Common myeloid progenitor, CD34-positive (primary cell): ENCODE measurements at places on chromosomes 12 and 14.

GRCh38 chr12:4270016-4270830, 3.3 kb upstream of the CCND2 start:
- peaks cover 5% of the 10 kb centered on the region for H3K4me1 ChIP-seq
- no peaks in the 10 kb centered on the region for H3K36me3 ChIP-seq
- peak overlapping the region; percentile 96 for H3K4me3 ChIP-seq

DNA sequence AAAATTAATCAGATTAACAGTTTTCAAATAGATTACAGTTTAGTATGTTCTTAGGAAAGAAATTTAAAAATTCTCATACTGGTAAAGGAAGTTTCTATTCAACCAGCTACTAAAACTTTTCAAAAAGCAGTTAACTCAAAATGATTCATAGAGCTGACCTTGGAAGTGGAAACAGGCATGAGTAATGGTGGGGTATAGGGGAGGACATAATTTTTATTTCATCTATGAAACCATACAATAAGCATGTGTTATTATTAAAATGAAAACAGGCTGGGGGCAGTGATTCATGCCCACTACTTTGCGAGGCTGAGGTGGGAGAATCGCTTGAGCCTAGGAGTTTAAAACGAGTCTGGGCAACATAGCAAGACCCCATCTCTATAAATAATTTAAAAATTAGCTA, 73.0 kb downstream of the DNAI7 start:
- H3K27ac ChIP-seq: no peak overlapping the region
- no peak for DNase-seq
- no peak overlapping the region for H3K4me3 ChIP-seq
- no peaks in the 10 kb centered on the region for H3K36me3 ChIP-seq
- no peaks in the 10 kb centered on the region for H3K27me3 ChIP-seq

GRCh38 chr12:1093166-1093751, 102.2 kb downstream of the ERC1 start:
- no peaks in the 10 kb centered on the region for H3K36me3 ChIP-seq
- peak; percentile 86 for DNase-seq
- no peak overlapping the region for H3K4me3 ChIP-seq
- no peaks in the 10 kb centered on the region for H3K4me1 ChIP-seq
- H3K27ac ChIP-seq: no peak overlapping the region
- H3K27me3 ChIP-seq: no peaks in the 10 kb centered on the region

GRCh38 chr14:28323951-28324741, 442.4 kb upstream of the FOXG1 start:
- H3K4me3 ChIP-seq: no peak overlapping the region
- H3K27ac ChIP-seq: no peak overlapping the region
- no peak for DNase-seq
- H3K27me3 ChIP-seq: no peaks in the 10 kb centered on the region

- no peaks in the 10 kb centered on the region for H3K27me3 ChIP-seq
- no peak for DNase-seq
- H3K4me3 ChIP-seq: no peak overlapping the region
These were observed 109.7 kb downstream of the SLC25A47 start for GRCh38 chr14:100432652-100433427.

GRCh38 chr12:120167529-120168095, 26.9 kb downstream of the GCN1 start:
- no peaks in the 10 kb centered on the region for H3K27me3 ChIP-seq
- H3K4me1 ChIP-seq: no peaks in the 10 kb centered on the region
- no peak overlapping the region for H3K27ac ChIP-seq
- DNase-seq: no peak
- H3K4me3 ChIP-seq: no peak overlapping the region
- H3K36me3 ChIP-seq: peaks cover 67% of the 10 kb centered on the region

DNA sequence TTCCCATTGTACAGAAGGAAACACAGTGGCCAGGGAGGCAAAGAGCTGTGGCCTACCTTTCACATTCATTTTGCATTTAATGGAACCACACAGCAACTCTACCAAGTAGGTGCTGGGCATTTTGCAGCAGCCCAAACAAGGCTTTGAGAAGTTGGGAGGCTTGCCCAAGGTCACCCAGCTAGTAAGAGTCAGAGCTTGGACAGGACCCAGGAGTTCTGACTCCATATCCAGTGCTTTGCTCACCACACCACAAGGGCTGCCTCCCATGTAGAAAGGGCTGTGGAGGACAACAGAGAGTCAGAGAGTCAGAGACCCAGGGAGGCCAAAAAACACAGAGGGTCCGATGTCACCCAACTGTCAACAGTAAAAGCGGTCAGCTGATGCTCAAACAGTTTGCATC, 400.2 kb downstream of the BCL11B start:
- H3K27ac ChIP-seq: no peak overlapping the region
- H3K4me3 ChIP-seq: no peak overlapping the region
- H3K4me1 ChIP-seq: no peaks in the 10 kb centered on the region
- H3K36me3 ChIP-seq: no peaks in the 10 kb centered on the region
- DNase-seq: no peak

DNA sequence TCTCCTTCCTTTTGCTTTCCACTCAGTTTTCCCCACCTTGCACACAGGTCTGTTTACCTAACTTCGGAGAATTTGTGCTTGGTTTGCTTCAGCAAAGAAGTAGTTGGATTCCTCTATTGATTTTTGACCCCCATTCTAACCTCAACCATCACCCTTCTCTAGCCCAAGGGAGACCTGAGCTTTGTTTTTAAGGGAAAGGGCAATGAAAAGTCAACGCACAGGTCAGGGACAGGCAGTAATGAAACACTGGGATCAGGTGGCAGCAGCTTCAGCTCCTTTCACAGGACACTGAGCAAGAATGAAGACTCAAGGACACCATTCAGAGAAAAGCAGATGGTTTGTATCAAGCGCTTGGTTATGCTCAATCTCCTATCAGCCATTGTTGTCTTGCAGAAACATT, 46.9 kb upstream of the KRR1 start:
- H3K36me3 ChIP-seq: no peaks in the 10 kb centered on the region
- no peak overlapping the region for H3K4me3 ChIP-seq

DNA sequence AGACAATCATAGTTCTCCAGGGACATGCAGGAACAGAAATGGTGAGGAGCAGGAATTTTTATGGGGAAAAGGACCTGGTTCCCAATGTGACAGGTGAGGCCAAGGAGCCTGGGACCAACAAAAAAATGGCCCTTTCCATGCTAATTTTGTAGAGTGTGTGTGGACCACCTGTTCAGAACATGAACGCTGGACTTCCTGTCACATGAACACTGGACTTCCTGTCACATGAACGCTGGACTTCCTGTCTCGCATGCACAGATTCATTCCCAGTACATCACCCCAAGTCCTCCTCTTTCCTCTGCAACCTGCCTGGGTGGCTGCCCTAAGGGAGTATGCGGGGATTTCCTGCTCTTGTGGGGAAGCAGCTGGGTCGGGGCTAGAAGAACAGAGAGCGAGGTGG, 10.1 kb downstream of the FGF6 start:
- no peaks in the 10 kb centered on the region for H3K27me3 ChIP-seq
- H3K36me3 ChIP-seq: no peaks in the 10 kb centered on the region
- H3K4me1 ChIP-seq: peaks cover 6% of the 10 kb centered on the region
- no peak overlapping the region for H3K4me3 ChIP-seq

DNA sequence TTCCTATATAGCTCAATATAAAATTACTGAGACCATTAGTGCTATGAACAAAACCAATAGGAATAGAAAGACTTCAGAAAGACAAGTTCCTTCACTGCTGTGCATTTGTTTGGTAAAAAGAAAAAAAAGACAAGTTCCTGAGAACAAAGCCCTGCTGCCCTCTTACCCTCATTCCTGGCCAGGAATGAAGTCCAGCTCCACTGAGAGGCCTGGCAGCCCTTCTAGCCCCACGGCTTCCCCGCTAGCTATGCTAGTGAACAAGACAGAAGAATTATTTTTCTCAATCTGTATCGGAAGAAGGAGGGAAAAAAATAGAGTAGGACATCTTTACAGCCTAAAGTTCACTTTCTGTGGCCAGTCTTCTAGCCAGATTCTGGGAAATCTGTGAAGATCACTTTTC, 1.6 kb downstream of the MFAP5 start:
- H3K36me3 ChIP-seq: no peaks in the 10 kb centered on the region
- DNase-seq: no peak
- H3K4me3 ChIP-seq: no peak overlapping the region
